ENCODE measurements at places on chromosomes 4 and X.

- DNase-seq = no peak
These were observed 3.6 kb downstream of the ARAF start for GRCh38 chrX:47564438-47565085.

DNA sequence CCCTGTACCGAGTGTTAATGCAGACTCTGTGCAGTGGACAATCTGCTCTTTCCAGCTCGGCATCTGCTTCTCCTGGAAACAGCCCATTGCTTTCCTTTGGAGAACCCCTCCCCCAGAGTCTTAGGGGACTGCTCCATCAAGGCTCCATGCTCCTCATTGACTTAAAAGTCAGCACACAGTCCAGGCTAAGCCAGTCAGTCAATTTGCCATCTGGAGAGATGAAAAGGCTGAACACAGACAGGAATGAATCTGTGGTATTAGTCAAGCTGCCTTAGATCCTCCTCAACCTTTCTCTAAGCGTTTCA is 20.3 kb downstream of the ATP8A1 start:
- no peak for DNase-seq

DNA sequence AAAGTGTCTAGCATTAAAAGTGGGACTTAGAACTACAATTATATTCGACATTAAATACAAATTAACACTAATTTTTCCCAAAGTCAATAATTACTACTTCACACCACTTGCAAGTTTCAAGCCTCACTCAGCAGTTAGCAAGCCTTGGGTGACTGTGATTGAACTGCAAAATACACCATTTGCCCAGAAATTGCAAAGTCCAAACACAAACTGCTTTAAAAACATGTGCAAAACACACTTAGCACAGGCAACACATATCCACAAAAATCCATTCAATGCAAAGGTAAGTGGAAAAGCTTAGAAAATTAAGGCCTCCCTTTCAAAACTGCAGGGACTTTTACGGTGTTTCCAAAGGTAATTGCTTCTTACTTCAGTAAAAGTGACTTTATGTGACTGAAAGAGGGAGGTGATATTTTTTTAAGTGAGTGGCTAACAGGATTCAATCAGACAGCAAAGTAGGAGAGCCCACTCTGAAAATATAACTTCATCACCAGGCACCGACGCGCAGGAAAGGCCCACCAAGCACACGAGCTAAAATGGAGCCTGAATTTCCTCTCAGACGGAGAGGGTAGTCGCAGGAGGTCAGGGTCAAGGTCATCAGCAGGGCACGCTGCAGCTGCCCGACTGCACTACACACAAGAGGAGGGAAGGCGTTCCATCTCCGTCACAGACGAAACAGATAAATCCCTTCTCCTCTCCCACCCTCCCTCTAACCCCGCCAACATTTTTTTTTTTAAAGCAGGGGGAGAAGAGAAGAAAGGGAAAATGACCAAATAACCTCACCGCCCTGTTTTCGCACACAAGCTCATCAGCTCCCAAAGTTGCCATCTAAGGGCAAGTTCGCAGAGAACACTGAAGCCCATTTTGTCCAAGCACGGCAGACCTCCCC is 3.1 kb downstream of the ZNF827 start:
- DNase-seq = no peak

- DNase-seq = no peak
These were observed 1.8 kb downstream of the MAML3 start for GRCh38 chr4:140152013-140152703.

- no peak for DNase-seq
These were observed 45.3 kb upstream of the HMX1 start for GRCh38 chr4:8916906-8917305.

DNA sequence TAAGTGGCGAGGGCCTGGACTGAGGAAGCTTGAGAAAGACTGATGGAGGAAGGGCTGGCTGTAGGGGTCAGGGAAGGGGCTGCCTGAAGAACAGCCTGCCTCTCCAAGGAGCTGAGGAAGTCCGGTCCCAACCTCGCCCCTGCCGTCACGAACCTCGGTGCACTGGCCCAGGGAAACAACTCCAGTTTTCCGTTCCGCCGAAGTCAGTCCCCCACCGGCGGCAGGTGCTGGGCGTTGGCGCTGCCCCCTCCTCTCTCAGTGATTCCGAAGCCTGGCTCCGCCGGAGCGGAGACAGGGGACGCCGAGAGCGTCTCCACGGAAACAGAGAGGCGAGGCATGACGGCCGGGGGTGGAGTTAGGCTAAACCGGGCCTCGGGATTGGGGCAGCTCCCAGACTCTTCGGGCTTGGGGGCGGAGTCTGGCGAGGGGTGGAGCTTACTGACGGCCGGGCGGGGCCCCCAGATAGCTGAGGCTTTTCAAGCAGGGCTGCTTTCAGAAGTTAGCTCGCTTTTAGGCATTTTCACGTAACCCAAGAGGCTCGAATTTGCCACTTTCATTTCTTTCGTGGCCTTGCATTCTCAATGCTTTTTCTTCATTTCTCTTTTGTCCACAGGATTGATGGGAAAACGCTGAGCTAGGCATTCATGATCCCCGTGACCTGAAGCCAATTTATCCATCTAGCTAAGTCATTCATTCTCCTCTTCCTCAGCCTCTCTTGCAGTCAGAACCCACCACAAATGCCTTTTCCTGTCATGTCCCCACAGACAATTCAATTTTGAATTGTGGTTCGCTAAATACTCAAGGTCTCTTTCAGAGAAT is at the start of gene TTC29:
Gene TTC29 (minus strand): TSS at position 309 of the 819 bp plus-strand sequence. CDS start 5,969 bp downstream, outside the sequence.
- DNase-seq = no peak

DNA sequence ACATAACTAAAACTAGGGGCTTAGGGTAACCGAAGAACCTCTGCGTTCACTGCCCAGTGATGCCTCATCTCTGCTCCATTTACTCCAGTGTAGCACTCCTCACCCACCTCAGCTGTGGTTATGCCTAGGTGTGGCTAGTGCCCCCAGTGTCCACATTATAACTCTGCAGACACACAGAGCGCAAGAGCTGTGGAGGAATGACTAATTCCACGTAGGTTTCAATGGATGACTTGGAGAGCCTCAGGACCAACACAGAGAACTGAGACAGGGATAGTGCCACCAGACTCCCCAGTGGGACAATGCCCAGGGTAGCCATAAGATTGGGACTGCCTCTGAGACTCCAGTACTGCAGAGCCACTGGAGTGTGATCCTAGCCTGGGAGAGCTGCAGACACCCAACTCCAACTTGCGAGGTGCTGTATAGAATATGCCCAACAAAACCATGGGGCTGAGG is 542.4 kb upstream of the DIPK2B start:
- DNase-seq = no peak

GRCh38 chr4:7595934-7596461 is 161.3 kb upstream of the PSAPL1 start:
- no peak for DNase-seq

- no peak for DNase-seq
These were observed 52.3 kb upstream of the KLF3 start for GRCh38 chr4:38611676-38612075.

DNA sequence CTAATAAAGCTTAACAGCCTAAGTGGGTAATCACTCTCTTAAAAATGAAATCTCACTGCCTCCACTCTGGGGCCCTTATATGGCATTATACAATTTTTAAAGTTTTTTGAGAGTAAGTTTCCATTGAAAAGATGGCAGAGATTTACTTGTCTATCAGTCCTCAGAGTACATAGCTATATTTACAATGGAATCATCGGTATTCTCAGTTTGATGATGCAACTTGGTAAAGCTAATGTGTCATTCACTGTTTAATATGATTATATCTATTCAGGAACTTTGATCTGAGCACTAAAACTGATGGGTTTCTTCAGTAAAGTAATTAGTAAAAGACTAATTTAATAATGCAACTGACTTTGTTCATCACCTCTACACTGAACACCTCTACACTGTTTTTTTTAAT is 51.6 kb downstream of the CT47B1 start:
- no peak for DNase-seq

DNA sequence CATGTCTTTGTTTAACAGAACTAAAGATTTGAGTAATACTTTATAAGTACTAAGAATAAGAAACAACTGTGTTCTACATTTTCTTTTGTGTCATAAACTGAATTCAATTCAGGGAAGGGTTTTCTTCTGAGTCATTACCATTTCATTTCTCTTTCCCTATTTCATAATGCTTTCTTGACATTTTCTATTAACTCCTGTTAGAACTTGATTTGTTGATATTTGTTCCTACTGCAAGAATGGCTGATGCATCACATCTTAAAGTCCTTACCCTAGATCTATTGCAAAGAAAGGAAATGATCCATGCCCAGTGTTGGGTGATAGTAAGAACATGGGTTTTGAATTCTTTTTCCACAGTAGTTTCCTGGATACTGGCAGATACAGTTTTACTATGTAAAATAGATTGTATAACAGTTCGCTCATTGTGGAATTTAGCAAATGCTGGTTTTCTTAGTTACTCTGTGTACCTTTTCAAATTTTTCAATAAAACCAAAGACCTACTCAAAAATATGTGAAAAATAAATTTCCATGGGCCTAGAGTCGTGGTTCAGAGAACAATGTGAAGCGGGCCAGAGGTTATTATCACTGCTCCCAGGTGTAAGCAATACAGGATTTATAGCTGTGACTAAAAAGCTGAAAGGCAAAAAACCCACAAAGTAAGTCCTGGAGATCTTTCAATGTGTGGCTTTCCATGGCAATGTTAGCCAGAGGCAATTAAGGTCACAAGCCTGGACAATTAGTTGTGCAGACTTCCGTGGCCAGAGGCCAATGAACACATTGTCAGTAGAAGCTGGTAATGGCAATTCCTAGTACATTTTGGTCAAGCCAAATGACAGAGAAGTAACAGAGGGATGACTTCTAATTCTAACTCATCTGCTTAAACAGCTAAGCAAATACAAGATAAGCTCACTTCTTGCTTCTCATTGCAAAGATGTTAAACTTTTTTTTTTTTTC is 127.3 kb upstream of the FAT4 start:
- DNase-seq = no peak

DNA sequence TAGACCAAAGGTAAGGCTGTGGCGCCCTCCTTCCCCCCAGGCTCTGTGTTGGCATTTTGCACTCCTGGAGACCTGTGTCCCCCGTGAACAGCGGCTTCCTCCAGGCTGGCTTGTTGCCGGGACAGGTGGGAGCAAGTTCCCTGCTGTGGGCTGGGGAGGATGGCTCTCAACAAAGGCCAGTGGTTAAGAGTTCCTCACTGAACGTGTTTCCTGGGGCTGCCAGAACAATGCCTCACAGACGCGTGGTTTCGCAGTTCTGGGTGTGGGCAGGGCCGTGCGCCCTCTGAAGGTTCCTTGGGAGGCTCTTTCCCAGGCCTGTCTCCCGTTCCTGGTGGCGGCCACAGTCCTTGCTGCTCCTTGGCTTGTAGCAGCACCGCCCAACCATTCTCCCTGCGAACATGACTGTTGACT is 33.4 kb downstream of the NELFA start:
- no peak for DNase-seq

- no peak for DNase-seq
These were observed at the start of gene NLGN3 for GRCh38 chrX:71144651-71145050. Gene NLGN3 (plus strand): TSS chrX:71144841. CDS start chrX:71147750, 2,909 bp downstream.

- no peak for DNase-seq
These were observed 863.9 kb downstream of the RAPGEF2 start for GRCh38 chr4:159966746-159967145.

DNA sequence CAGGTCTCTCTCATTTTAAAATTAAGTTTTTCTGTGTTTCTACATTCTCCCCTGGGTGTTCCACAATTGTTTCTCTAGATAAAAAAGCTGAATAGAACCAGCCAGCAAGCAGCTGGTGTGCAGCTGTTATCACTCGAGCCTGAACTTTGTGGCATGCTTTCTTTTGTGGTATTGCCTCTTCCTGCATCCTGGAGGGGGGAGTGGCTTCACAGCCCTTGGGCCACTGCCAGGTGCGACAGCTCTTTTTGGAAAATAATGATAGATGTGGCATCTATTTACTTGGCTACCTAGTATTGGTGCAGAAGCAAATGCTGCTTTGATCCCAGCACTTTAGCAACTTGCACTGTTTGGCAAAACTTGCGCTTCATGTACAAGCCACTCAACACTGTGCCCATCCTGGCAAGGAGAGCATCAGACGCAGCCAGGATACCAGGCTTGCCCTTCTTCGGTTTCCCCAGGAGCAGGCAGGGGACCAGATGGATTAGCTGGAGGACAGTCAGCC is 69.4 kb downstream of the HMGB2 start:
- DNase-seq = no peak

- DNase-seq = no peak
These were observed 47.3 kb downstream of the ARHGAP24 start for GRCh38 chr4:85522277-85522676.

- no peak for DNase-seq
These were observed 17.3 kb downstream of the TBC1D14 start for GRCh38 chr4:6926681-6927478.

DNA sequence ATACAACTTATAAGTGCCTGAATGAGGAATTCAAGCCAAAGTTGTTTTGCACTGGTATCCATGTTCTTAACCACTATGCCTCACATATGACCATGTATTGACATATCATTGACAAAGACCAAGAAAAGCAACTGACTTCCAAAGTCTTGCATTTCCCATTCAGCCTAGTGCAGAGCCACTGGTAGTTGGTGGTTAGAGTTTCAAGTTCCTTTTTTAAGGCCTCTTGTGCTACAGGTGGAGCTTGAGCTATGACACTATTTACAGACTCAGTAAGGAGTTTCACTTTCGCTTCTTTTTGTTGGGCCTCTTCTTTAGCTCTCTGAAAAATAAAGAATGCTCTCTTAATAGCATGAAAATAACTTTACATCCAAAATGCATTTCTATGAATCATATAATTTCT is 763.0 kb downstream of the DMD start:
- no peak for DNase-seq

DNA sequence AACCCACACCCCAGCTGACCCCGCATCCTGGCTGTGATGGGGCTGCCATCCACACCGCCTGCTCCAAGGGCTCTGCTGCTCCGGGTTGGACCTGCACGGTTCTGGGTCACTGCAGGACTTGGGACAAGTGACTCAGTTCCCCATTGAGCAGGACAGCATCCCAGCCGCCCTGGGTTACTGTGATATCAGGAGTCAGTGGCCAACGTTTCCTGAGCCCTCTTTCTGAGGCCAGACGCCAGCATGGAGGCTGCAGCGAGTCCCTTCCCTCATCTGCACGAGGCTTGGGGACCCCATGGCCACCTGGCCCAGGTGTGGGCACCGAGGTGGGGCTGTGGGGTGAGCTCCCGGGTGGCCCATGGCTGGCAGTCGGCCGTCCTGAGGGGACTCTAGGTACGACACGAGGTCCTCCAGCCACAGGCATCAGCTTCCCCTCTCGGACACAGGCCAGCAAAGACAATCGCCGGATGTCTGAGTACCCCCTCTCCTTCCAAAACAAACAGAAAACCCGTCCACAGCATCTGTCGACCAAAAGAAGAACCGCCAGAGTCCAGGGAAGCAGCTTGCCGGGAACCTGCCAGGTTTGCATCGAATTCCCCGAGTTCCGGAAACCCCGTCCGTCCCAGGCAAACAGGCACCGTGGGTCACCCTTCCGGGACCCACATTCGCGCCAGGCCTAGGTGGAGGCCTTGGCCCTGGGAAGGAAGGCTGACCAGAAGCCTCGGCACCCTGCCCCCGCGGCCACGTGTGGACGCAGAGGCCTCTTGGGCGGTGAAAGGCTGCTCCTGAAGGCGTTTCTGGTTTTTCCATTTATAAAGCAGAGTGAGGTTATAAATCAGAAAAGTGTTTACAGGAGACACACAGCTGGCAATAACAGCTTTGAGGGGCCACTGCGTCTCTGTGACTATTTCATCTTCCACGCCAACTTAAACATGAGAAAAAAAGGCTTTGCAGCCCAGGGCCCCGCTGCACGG is 136.0 kb downstream of the FAM53A start:
- DNase-seq = no peak
